A673 (cell line): ENCODE measurements at places on chromosomes 13 and 19.

- H3K4me1 ChIP-seq = no peaks in the 10 kb centered on the region
- no peak for DNase-seq
- no peak overlapping the region for H3K4me3 ChIP-seq
- H3K27me3 ChIP-seq = no peaks in the 10 kb centered on the region
These were observed 27.9 kb downstream of the UGGT2 start for GRCh38 chr13:96025283-96025682.

GRCh38 chr13:52652980-52653303, 306 bp downstream of the SUGT1 start:
- H3K27me3 ChIP-seq = no peaks in the 10 kb centered on the region
- peaks cover 24% of the 10 kb centered on the region for H3K36me3 ChIP-seq
- H3K27ac ChIP-seq = peak overlapping the region; percentile 97

DNA sequence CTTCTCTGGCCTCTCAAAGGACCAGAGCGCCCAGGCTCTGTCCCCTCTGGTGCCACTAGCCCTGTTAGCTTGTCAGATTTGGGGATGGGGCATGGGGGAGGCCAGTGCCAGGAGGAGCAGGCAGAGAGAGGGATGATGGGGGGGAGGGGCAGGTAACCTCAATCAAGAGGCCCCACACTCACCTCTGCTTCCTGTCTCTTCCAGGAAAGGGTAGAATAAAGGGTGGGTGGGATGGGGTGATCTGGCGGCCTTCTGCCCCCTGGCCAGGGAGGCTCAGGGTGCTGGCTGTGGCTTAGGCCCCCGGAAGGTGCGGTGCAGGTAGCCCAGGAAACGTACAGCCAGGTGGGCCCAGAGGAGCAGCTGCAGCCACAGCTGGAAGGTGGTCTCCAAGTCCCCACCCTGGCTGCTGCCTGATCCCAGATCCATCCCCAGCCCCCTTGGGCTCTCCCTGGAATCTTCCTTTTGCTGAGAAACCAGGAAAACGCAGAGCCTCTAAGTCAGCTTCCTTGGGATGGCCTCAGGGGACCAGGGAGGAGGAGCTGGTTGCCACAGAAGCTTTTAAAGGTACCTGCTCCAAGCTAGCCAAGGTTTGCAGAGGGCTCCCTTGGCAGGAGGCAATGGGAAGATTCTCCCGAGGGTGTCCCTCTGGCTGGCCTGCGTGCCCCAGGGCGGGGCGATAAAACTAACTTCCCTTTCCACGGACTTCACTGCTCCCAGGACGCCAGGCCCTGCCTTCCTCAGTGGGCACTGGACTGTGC, 5.3 kb downstream of the PRKACA start:
- no peaks in the 10 kb centered on the region for H3K27me3 ChIP-seq
- H3K4me1 ChIP-seq = peaks cover 18% of the 10 kb centered on the region
- H3K27ac ChIP-seq = peak overlapping the region; percentile 29

DNA sequence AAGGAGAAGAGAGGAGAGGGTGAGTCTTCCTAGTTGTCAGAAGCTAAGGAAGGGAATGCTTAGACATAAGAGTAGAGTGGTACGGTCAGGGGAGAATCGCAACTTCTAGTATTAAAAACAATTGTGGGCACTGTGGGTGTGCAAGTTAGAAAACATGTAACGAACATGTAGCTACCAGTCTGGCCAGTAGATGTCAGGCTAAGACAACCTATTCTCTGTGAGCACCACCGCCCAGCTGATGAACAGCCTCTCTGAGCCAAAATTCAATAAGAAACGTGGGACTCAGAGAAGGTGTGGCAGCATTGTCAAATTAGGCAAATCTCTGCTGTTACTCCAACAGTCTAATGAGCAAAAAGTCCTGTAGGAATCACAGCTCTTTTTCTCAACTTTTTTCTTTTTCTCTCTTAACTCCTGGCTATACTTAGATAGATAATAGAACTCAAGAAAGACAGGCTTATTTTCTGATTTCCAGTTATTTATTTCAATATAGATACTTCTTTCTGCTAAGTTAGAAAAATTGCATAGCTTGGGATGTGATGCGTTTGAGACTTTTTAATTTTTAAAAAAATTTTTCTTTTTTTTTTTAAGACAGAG, 186.2 kb downstream of the USP12 start:
- peak; percentile 82 for DNase-seq
- H3K4me1 ChIP-seq = no peaks in the 10 kb centered on the region
- no peaks in the 10 kb centered on the region for H3K36me3 ChIP-seq
- H3K27ac ChIP-seq = no peak overlapping the region
- peaks cover 6% of the 10 kb centered on the region for H3K27me3 ChIP-seq

DNA sequence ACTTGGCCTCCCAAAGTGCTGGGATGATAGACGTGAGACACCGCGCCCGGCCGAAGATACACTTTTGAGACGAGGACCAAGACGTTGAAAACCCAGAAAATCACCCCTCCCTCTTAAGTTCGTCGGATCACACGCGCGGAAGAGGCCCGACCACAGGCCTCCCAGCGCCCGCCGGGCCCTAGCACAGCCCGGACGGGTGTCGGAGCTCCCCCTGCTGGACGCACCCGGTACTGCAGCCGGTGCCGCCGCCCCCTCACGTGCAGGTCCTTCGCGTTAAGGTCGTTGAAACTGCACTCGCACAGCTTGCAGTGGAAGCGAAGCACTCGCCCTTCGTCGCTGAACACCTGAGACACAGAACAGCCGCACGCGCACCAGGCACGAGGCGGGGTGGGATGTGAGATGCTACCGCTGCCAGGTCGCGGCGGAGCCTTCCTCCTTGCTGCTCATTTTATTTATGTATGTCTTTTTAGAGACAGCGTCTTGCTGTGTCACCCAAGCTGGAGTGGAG, 35.7 kb upstream of the MATK start:
- H3K4me1 ChIP-seq = no peaks in the 10 kb centered on the region
- peak; percentile 78 for DNase-seq
- H3K27me3 ChIP-seq = no peaks in the 10 kb centered on the region
- no peak overlapping the region for H3K4me3 ChIP-seq

GRCh38 chr19:16736709-16737108, 17.1 kb downstream of the NWD1 start:
- peaks cover 9% of the 10 kb centered on the region for H3K36me3 ChIP-seq
- H3K4me3 ChIP-seq = no peak overlapping the region
- H3K27me3 ChIP-seq = no peaks in the 10 kb centered on the region
- peaks cover 11% of the 10 kb centered on the region for H3K4me1 ChIP-seq

GRCh38 chr13:90798381-90798780, 549.1 kb upstream of the MIR17HG start:
- H3K27me3 ChIP-seq = no peaks in the 10 kb centered on the region
- H3K4me3 ChIP-seq = no peak overlapping the region
- DNase-seq = no peak
- H3K36me3 ChIP-seq = no peaks in the 10 kb centered on the region

- H3K27me3 ChIP-seq = no peaks in the 10 kb centered on the region
- no peak for DNase-seq
- no peaks in the 10 kb centered on the region for H3K36me3 ChIP-seq
- no peak overlapping the region for H3K4me3 ChIP-seq
- H3K27ac ChIP-seq = peak overlapping the region; percentile 29
These were observed 5.2 kb downstream of the CADM4 start for GRCh38 chr19:43634506-43634871.

DNA sequence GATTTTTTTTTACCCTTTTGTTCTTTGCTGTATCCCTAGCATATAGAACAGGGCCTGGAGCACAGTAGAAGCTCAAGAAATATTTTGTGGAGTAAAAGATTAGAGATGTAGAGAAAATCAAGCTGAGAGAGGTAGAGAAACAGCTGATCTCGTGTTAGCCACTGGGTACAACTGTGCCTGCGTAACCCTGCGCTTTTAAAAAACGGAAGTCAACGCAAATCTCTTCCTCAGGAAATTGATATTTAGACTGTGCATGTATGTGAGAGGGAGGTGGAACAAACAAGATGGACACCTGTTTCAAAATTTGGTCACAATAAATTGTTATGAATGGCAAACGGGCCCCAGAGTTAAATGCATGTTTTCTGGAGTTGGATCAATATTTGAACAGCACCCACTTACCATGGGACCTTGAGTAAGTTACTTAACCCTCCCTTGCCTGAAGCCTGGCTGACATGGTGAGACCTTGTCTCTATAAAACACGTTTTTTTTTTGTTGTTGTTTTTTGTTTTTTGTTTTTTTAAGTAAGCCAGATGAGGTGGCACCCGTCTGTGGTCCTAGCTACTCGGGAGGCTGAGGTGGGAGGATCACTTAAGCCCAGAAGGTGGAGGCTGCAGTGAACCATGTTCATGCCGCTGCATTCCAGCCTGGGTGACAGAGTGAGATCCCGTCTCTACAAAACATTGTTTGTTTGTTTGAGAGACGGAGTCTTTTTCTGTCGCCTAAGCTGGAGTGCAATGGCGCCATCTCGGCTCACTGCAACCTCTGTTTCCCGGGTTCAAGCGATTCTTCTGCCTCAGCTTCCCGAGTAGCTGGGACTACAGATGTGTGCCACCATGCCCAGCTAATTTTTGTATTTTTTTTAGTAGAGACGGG, 3.3 kb upstream of the EPOR start:
- no peak for DNase-seq
- H3K4me3 ChIP-seq = no peak overlapping the region
- H3K36me3 ChIP-seq = no peaks in the 10 kb centered on the region
- no peak overlapping the region for H3K27ac ChIP-seq
- no peaks in the 10 kb centered on the region for H3K27me3 ChIP-seq
- peaks cover 16% of the 10 kb centered on the region for H3K4me1 ChIP-seq

DNA sequence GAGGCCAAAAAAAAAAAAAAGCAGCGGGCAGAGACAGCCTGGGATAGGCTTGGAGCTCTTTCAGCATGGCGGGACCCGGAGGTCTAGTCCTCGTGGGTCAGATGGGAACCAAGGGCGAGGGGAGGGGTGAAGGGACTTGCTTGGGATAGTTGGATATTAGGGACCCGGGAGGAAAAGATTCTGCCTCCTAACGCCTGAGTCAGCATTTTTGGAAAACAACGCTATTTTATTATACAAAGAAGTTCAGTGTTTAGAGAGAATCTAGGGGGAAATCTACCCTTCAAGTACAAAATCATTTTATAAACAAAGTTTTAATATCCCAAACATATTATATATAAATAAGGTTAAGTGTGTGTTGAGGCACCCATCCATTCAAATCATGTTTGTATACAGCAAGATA, 156.7 kb downstream of the ZNF536 start:
- no peak for DNase-seq
- H3K4me1 ChIP-seq = no peaks in the 10 kb centered on the region
- H3K27me3 ChIP-seq = no peaks in the 10 kb centered on the region
- H3K27ac ChIP-seq = no peak overlapping the region
- no peak overlapping the region for H3K4me3 ChIP-seq
- H3K36me3 ChIP-seq = no peaks in the 10 kb centered on the region

DNA sequence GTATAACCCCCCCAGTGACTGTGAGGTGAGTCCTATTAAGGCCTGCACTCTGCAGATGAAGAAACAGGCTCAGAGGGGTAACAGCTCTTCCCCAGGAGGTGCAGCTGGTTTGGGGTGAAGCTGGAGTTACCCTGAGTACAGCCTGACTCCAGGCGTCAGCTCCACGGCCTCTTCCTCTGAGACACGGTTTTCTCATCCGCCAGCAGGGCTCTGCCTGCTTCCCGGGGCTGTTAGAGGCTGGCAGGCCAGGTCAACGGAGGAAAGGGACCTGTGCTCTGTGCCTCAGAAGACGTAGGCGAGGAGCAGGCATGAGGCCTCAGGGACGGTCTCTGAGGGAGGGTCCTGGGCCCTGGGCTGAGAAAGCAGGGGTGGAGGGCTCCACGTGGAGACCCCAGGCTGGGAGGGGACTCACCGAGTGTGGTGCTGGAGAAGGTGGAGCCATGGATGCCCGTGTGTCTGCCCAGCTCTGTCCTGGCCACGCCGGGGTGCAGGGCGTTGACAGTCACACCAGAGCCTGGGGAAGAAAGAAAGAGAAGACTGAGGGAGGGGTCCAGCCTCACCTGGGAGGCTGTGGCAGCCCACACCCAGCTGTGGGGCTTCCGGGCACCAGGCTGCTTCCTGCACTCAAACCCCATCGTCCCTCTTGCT, 9.0 kb upstream of the GP6 start:
- no peaks in the 10 kb centered on the region for H3K27me3 ChIP-seq
- peaks cover 42% of the 10 kb centered on the region for H3K36me3 ChIP-seq
- DNase-seq = no peak
- no peaks in the 10 kb centered on the region for H3K4me1 ChIP-seq
- H3K4me3 ChIP-seq = no peak overlapping the region
- no peak overlapping the region for H3K27ac ChIP-seq

- no peaks in the 10 kb centered on the region for H3K4me1 ChIP-seq
- no peak overlapping the region for H3K4me3 ChIP-seq
- no peak overlapping the region for H3K27ac ChIP-seq
- H3K36me3 ChIP-seq = no peaks in the 10 kb centered on the region
- no peaks in the 10 kb centered on the region for H3K27me3 ChIP-seq
- DNase-seq = peak; percentile 38
These were observed 65.1 kb downstream of the FLT1 start for GRCh38 chr13:28429685-28430290.

DNA sequence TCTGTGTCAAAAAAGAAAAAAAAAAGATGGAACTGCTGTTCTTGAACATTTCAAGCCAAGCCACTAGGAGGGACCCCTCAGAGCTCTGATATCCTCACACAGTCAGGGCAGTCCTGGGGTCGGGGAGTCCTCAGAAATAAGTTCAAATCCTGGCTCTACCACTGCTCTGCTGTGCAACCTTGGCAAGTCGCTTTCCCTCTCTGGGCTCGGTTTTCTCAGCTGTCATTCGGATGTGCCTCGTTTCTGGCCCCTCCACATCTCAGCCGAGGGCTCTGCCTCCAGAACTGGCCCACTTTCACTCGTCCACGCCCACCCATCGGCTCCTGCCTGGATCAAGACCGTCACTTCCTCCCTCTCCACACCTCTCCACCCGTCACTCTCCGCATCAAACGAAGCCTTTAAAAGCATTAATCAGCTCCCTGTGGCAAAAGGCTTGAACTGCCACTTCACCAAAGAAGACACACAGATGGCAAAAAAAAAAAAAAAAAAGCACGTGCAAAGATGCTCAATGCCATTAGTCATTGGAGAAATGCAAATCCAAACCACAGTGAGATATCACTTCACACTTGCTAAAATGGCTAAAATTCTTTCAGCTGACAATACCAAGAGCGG, 7.4 kb upstream of the ZNRF4 start:
- H3K27ac ChIP-seq = no peak overlapping the region
- no peaks in the 10 kb centered on the region for H3K27me3 ChIP-seq

- H3K36me3 ChIP-seq = no peaks in the 10 kb centered on the region
- H3K27me3 ChIP-seq = no peaks in the 10 kb centered on the region
- no peaks in the 10 kb centered on the region for H3K4me1 ChIP-seq
- H3K4me3 ChIP-seq = no peak overlapping the region
- no peak overlapping the region for H3K27ac ChIP-seq
These were observed 461.9 kb downstream of the PCDH17 start for GRCh38 chr13:58093394-58093793.
